Head of caudate nucleus (tissue), 42 donors: ENCODE measurements at places on chromosomes 4 and X.

GRCh38 chr4:34878961-34879360, 1365.4 kb downstream of the ARAP2 start:
- no peak for DNase-seq

- no peak for DNase-seq
These were observed 2.9 kb upstream of the PTCHD1 start for GRCh38 chrX:23331701-23332100.

- DNase-seq: no peak
These were observed 259.2 kb downstream of the CFAP299 start for GRCh38 chr4:80594701-80595100.

DNA sequence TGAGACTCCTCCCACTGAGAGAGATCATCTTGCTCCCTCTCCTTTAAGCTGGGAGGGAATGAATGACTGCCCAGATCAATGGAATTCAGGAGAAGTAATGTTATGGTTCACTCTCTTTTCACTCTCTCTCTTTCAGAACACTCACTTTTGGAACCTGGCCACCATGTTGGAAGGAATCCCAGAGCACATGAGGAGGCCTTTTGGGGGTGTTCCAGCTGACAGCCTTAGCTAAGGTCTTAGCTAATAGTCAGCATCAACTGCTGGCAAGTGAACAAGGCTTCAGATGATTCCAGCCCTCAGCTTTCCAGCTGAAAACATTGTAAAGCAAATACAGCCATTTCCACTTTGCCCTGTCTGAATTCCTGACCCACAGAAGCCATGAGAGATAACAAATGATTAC, 124.0 kb upstream of the CLNK start:
- peak; percentile 28 for DNase-seq

- DNase-seq: no peak
These were observed 664 bp downstream of the PRSS12 start for GRCh38 chr4:118351851-118352827.

DNA sequence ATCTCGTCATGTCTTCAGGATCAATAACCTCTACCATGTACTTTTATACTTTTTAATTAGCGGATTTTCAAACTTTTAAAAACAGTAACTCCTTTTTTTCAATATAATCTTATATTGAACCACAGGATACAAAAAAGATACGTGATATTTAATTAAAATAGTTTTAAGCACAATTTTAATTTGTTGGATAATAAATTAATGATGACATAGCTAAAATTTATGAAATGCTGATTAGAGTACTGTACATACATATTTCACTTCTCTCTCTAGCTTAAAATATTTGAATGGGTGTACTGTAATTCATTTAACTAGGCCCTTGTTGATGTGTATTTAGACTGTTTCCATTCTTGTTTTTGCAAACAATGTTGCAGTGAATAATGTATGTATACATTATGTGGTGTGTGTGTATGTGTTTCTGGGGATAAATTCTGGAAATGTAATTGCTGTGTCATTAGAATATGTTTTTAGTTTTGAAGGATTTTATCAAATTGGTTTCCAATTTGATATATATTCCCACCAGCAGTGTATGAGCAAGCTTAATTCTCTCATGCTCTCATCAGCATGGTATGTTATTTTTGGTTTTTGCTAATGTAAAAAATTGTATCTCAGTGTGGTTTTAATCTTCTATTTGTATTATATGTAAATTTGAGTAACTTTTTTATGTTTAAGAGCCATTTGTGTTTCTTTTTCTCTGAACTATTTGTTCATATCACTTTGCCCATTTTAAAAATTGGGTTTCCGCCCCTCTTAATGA, 66.4 kb downstream of the CDKL5 start:
- DNase-seq: no peak

- DNase-seq: no peak
These were observed 29.3 kb downstream of the CXorf58 start for GRCh38 chrX:23937100-23937499.

- no peak for DNase-seq
These were observed 45.8 kb downstream of the TBC1D14 start for GRCh38 chr4:6955261-6955911.

DNA sequence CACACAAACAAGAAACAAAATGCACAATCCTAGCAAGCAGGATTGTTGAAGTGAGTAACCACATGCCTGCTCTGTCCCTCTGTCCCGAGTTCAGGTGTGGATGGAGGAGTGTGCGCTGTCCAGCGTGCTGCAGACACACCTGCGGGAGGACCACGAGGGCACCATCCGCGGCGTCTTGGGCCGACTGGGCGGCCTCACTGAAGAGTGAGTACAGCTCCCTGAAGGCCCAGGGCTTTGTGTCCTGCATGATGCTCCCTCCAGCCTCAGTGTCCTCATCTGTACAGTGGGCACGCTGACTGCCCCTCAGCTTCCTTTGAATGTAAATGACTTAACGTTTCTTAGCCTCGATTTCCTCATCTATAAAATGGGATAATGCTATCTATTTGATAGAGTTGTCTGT, 82.5 kb downstream of the EVC start:
- DNase-seq: no peak

DNA sequence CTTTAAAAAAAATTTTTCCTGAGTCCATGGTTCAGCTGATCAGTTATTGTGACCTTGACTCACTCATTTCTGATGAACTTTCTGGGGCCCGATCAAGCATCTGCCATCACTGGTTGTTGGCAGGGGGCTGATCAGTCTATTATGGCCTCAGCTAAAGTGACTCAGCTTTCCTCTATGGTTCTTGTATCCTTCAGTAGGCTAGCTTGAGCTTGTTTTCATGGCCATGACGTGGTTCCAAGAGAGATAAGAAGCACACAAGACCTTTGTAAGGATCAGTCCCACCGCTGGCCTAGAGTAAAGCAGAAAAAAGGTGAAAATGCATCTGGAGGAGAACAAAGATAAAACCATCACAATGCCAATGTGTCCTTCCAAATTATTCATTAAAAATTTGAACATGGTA, 29.8 kb upstream of the EPGN start:
- DNase-seq: no peak

DNA sequence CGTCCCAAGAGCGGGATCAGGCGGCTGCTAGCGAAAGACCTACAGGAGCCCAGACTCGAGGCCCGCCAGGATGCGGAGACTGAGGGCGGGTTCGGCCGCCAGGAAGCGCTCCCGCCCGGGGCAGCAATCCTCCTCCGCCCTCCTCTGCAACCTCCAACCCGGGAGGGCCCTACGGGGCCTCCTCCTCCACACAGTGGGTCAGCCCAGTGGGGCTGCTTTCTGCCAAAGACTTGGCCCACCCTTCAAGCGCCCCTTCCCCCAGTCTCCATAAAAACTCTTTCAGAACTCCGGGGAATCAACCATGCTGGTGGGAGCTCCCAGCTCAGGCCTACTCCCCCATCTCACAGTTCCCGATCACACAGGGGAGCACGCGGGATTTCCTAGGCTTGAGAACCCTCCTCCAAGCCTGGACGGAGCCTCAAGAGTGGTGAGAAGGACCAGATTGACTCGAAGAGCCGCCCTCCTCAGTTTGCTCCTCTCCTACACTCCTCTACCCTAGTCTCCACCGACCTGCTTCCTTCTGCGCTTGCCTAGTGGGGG, 77.5 kb downstream of the RLIM start:
- no peak for DNase-seq

- DNase-seq: no peak
These were observed 2185.9 kb upstream of the TENM3 start for GRCh38 chr4:180057299-180057721.

- DNase-seq: no peak
These were observed 831.2 kb upstream of the PCDH10 start for GRCh38 chr4:132317923-132318322.

DNA sequence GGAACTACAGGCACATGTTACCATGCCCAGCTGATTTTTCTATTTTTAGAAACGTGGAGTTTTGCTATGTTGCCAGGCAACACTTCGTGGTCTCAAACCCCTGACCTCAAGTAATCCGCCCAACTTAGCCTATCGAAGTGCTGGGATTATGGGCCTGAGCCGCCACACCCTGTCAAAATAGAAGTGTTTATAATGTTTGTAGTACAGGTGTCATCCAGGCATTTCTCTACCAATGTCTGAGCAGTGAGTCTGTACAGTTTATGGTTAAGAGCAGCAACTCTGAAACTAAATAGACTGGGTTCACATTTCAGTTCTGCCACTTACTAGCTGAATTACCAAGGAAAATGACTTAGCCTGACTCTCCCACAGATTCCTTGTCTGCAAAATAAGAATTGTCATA, 460.4 kb upstream of the GALNT7 start:
- no peak for DNase-seq

- no peak for DNase-seq
These were observed 133.7 kb upstream of the CXCL13 start for GRCh38 chr4:77471821-77472495.

- DNase-seq: no peak
These were observed 37.8 kb upstream of the PSAPL1 start for GRCh38 chr4:7472442-7473013.

- no peak for DNase-seq
These were observed 303.0 kb upstream of the TACR3 start for GRCh38 chr4:104022831-104023230.

DNA sequence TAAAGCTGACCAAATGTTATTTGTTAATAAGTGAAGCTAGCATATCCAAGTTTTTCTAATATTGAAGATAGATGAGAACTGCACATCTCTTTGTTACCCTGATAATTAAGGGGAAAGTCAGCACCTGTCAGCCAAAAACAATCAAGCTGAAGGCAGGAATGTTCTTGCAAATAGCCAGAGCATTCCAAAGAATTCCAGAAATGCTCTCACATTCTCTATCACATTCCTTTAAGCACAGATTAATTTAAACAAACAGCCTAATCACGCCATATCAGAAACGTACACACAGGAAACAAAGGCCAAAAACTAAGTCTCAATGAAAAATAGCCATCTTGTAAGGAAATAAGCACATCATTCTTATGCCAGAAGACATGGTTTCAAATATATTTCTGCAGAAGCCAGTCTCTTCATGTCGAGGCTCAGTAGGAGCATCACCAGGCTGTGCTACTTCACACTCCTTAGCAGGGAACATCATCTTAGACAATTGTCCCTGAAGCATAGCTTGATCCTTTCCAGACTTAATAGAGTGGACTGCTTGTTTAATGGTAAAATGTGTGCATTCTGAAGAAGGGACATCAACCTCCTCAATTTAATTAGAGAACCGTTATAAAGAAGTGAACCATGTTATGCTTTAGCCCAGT, 252.9 kb upstream of the TTC29 start:
- no peak for DNase-seq

DNA sequence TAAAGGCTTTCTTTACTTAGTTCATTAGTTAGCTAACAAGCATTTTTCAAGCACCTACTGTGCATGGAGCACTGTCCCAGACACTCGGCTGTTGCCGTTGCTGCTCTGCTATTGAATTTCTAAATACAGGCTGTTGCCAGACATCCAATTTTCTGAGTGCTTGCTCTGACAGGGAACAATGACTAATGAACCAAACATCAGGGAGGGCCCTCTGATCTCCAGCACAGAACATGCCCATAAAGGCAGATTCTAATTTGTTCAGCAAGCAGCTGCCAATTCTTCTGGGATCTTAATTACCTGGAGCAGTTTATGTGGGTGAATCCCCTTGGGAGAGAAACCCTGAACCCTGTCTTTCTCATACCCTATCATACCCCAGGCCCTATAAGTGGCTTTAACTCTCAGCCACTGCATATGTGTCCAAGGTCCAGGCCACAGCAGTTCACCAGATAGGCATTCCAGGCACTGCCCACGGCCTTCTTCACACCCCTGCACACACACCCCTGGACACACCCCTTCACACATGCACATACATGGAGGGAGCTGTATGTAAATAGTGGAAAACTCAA, 27.9 kb downstream of the TSC22D3 start:
- DNase-seq: no peak

DNA sequence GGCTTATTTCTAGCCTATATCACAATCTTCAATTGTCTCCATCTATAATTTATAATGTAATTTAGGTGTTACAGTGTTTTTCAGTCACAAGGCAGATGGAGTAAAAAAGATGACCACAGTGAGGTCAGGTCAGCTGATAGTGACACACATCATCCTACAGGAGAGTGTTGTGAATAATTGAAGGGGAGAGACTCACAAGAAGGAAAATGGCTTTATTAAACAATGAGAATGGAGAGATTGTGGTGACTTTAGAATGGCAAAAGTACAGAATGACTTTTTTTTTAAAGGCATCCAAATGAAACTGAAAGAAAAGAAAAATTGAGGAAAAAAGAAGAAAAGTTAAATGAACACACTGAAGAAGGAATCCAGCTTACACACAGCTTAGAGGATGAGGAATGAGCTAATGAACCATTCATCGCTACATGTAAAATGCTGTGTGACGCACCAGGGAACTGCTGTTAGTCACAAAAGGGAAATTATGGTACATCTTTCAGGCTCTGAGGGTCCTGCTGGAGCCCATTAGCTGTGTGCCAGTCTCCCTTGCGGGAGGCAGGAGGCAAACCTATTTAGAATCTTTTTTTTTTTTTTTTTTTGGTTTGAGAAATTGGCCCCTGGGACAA, 56.6 kb downstream of the SPRY1 start:
- no peak for DNase-seq

DNA sequence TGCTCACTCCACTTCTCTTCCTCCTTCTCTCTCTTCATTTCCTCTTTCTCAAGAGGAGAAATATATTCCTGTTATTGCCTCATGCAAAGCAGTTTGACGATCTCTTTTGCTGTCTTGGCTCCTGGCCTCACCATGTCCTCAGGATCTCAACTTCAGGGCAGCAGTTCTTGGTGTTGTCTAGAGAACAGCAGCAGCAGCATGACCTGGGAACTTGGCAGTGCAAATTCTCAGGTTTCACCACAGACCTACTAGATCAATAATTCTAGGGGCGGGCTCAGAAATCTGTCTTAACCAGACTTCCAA, 193.4 kb upstream of the EDNRA start:
- DNase-seq: no peak

- no peak for DNase-seq
These were observed 8.6 kb upstream of the KIAA0232 start for GRCh38 chr4:6773616-6774540.

DNA sequence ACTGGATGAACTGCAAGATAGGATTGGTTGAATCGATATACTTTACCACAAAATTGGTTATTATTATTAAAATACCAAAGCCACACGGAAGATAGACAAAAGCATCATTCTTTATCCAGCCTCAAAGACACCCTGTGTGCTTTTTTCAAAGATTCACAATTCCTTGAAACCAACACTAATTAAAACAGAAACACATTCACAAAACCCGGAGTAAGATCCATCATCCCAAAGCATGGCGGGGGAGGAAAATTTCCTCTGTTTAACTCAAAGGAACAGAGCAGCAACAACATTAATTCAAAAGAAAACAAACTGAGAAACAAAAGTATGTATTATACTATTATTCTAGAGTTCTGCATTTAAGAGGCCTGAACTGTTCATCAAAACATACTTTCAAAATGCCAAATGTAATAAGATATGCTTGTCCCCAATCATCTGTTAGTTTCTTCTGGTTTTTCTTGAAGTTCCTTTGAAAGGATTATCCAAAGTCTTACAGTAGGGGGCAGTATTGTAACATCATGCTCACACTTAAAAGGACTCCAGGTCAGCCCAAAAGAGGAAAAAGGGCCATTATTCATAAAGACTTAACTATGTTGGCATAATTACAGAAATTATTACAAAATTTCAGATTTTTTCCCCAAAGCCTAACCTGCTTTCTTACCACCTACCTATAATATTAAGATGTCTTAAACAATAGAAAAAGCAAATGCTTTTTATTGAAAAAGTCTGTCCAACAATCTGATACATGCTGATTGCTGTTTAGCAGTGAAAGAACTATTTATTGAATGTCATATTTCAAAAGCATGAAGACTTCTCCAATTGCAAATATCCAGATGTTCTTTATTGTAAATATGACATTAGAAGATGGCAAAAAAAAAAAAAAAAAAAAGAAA, 168.7 kb downstream of the SCFD2 start:
- no peak for DNase-seq
